Jurkat, Clone E6-1 (cell line): ENCODE measurements at places on chromosomes 3 and 15.

DNA sequence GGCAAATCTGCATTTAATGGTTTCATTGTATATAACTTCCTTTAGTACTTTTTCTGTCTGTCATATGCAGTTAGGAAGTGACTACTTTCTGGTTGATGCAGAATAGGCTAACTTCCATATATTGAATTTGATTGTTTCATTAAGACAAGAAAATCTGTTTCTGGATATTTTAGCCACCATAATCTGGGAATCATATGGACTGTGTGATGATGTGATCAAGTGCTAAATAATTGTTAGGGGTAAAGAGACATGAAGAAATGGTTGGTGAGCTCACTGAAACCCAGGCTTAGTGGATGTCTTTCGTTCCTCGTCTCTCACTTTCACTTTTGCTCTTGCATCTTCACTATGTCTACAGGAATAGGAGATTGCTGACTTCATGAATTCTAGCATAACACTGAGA, 3.5 kb upstream of the MNS1 start:
- DNase-seq: peak; percentile 65

DNA sequence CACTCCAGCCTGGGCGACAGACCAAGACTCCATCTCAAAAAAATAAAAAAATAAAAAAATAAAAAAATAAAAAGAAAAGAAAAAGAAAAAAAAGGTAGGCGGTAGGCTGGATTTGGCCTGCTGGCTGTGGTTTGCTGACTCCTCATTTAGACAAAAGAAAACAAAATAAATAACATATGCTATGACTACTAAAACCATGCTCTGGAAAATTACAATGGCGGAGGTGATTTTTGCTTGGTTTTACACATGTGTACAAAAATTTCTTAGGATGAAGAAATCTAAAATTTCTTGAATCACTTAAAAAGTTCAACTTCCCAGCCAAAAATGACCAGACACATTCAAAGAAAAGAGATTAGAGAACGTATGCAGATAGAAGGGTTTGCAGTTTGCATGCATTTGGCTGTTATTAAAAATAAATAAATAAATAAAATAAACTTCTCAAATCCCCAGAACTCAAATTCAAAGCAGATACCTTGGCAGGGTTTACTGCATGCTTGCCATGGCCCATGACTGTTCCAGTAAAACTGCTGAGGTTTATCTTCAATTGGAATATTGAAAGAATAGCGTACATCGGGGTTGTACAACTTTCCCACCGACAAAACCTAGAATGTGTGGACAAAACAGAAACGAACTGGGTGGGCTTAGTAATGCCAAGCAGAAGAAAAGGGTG, 65.9 kb downstream of the ADAMTS9 start:
- no peak for DNase-seq

DNA sequence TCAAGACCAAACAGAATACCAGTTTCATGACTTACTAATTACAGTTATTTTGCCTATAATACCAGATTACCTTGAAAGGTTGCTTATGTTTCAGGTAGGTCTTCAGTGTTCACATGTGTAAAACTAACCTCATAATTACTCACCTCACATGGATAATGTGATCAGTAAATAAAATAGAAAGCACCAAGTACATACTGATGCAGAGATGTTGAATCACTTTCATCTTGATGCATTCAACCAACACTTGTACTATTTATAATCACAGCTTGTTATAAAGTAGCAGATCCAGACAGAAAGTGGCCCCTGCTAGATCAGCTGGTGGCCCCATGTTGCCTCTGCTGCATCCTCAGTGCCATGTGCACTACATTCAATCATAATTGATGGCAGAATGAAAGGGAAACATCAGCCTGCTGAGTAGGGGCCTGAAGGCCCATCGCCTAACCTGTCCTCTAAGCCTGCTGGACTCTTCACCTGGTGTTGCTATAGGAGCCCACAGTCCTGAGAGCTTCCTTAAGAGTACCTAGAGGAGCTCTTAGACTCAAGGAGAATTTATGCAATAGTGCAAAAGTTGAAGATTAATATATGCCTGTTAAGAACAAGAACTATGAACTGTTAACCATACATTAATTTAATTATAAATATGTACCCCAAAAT, 154.3 kb downstream of the PLCL2 start:
- no peak for DNase-seq

- DNase-seq: no peak
Measured at GRCh38 chr3:153008226-153008625, 153.8 kb upstream of the RAP2B start.

DNA sequence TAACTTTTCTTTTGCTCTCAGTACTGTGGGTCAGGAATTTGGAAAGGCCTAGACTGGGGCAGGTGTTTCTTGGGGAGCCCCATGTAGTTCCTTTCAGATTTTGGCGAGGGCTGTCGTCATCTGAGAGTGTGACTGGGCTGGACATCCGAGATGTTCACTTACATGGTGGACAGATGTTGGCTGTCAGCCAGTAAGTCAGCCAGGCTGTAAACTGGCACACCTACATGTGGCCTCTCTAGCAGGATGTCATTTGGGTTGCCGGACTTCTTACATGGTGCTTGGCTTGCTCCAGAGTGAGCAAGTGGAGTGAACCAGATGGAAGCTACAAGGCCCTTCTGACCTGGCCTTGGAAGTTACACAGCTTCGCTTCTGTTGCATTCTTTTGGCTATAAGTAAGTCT, 20.7 kb downstream of the TATDN2 start:
- DNase-seq: no peak

- no peak for DNase-seq
Measured at GRCh38 chr15:57619746-57620145, 28.0 kb downstream of the MYZAP start.

DNA sequence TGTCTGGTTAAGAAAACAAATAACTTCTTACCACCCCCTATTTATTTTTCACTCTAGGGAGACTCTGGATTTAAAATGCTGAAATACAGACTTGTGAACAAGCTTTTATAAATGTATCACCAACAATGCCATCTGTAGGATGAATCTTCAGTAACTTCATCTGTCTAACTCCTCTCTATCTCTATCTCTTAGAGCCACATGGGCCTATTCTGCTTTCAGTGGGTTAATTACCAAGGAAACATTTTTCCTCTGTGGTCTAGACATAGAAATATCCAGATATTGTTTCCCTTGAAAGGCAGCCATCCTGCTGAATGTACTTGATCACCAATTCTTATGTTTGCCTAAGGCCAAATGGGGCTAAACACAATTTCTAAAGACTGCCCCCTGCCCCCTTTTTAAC, 167.6 kb upstream of the COL8A1 start:
- DNase-seq: no peak

DNA sequence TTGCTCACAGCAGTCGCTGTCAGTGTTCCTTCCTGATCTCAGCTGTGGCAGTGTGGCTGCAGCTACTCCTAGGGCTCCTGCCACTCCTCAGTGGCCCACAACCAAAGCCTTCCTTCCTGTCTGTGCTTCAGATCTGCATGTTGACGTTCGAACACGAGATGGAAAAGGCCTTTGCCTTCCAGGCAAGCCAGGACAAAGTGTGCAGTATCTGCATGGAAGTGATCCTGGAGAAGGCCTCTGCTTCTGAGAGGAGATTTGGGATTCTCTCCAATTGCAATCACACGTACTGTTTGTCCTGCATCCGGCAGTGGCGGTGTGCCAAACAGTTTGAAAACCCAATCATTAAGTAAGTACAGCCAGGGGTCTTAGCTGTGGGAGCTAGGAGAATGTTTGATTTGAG, 17.8 kb downstream of the MKRN2 start:
- no peak for DNase-seq

- DNase-seq: no peak
Measured at GRCh38 chr3:185623939-185624665, 38.0 kb downstream of the SENP2 start.

GRCh38 chr3:156017352-156018030, 102.9 kb upstream of the KCNAB1 start:
- DNase-seq: no peak

GRCh38 chr3:41638381-41638780, 323.5 kb downstream of the ULK4 start:
- DNase-seq: no peak

- no peak for DNase-seq
Measured at GRCh38 chr3:124498891-124499290, 231.4 kb upstream of the UMPS start.

GRCh38 chr3:112688085-112688769, 47.3 kb upstream of the CCDC80 start:
- no peak for DNase-seq

GRCh38 chr3:30638685-30639412, 32.4 kb downstream of the TGFBR2 start:
- no peak for DNase-seq

GRCh38 chr3:53775834-53776251, 70.4 kb downstream of the CHDH start:
- DNase-seq: no peak

DNA sequence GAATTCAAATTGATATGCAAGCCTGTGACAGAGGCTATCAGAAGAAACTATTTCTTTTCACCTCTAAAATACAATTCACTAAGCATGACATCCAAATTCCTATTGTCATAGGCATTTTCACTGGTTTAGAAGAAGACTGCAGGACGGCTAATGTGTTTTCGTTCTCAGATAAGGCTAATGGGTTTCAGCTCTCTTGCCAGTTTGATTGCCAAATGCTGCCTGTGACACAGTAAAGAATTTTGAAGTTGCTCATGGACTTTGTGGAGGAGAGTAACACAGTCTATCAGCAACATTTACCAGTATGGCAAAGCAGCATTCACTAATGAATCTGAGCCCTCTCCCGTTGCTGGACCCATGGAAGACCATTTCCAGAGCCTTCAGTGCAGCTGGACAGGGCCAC, 948.1 kb downstream of the FHIT start:
- no peak for DNase-seq

DNA sequence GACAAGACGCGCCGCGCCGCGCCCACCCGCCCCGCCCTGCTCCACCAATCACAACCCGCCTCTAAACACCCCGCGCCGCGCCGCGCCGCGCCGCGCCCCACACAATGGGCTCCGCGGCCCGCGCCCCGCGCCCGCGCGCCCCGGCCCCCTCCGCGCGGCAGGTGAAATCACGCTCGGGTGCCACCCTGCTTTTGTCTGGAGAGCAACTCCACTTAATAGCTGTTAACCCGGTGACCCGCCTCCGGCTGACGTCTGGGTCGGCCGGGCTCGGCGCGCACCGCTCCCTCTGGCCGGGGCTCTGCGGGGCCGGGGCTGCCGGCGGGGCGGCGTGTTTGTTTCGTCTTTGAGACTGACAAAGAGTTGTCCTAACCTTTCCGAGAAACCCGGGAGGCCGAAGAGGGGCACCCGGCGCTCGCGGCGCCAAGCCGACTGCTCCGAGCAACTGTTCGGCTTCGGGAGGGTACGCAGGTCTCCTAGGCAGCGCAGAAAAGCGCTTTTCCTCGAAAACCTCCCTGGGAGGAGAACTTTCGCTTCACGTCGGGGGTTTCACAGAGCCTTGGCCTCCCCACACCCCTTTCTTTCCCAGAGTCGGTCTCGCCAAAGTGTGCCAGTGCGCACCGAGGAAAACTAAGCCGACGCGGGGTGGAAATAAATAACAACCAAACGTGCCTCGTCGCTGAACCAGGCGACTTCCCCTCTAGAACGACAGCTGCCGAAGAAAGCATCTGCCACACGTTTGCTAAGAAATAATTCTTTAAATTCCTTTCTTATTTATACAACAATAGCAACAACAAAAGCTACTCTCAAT, 518.4 kb downstream of the FOXP1 start:
- no peak for DNase-seq

DNA sequence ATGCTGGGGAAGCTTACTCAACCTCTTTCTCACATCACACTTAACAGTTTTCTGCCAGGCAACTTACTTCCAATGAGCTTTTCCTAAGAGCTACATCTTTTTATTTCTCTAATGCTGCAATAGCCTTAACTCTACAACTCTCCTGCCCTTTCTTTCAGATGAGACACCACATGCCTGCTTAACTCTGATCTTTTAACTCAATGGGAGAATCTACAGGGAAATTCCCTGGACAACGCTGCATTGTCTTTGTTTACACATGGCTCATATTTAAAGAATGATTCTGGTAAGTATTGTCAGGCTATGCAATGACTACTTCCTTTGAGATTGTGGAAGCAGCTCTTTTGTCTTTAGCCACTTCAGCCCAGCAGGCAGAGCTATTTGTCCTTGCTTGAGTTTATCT, 353.1 kb upstream of the BCHE start:
- DNase-seq: no peak

DNA sequence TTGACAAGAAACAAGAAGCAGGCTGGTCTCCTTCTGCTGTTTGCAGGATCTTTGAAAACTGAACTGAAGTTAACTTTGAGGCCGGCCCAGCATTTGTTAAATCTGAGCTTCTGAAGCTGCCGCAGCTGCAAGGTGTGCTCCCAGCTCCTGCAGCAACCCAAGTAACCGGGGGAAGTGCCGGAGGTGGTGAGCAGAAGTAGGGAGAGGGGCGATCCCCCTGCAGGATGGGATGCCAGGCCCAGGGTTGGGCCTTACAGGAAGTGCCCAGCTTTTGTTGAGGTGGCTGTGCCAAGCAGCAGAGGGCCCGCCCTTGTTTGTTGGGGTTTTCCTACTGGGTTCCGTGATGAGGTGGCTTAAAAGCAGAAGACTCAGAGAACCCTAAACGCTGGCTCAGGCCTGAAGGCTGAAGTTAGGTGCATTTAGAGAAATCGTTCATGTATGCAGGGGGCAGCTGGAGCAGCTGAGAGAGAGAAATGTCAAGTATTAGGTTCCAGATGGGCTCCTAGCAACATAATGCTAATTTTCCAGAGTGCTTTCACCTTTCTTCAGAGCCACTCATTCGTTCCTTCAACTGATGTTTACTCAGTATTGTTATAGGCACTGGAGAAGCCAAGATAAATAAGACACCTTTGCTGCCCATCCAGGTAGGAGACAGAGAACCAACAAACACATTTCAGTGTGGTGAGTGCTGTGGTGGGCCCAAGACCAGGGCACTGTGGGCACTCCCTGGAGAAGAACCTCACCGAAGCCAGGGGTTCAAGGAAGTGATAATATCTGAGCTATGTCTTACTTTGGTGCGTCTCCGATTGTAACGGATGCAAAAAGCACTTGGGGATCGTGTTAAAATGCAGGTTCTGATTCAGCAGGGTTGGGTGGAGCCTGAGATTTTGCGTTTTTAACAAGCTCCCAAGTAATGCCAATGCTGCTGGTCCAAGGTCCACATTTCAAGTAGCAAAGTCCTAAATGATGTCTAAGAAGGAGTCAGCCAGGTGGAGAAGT, 42.2 kb upstream of the PLCL2 start:
- DNase-seq: peak; percentile 48

DNA sequence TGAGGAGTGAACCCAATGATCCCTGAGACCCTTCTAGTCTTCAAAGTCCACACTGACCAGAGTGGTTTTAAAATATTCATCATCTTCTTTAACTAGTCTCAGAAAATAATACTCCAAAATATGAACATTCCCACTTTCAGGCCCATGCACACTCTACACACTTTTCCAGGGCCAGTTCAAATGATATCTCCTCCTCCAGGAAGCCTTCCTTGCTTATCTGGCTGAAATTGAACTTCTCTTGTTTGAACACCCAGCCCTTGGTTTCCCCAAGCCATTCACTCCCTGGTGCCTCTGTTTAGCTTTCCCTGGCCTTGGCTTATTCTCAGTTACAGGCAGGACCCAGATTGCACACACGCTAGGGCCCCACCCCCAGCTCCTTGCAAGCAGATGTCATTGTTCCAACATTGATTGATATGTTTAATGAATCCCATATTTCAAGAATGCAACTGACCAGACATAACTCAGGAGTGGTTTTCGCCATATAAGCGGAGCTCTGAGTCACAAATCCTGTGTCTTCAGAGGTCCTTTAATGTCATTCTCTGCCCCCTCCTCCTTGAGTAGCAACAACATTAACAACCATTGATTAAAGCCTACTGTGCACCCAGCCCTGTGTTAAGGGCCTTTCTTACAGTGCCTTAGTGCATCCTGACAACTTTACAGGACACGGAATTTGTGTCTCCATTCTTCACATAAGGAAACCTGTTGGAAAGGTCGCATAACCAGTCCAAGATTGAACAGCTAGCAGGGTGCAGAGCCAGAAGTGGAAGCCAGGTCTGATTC, 2.1 kb downstream of the ITGA11 start:
- DNase-seq: no peak
